ENCODE measurements at places on chromosomes 5 and 9.

DNA sequence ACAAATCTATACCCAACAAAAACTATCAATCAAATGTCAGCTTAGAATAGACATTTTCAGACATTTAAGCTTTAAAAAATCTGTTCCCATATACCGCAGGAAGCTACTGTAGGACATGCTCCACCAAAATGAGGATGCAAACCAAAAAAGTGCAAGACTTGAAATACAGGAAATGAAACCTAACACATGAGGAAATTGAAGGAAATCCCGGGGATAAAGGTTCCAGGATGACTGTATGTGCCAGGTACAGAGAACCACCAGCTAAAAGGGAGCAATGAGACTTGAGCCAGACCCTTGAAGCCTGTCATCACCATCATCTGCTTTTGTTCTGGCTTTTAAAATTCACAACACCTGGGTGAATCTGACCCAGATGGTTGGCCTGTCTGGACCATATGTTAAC lies 21.4 kb downstream of the DIAPH1 start:
- peak; percentile 11 for DNase-seq

DNA sequence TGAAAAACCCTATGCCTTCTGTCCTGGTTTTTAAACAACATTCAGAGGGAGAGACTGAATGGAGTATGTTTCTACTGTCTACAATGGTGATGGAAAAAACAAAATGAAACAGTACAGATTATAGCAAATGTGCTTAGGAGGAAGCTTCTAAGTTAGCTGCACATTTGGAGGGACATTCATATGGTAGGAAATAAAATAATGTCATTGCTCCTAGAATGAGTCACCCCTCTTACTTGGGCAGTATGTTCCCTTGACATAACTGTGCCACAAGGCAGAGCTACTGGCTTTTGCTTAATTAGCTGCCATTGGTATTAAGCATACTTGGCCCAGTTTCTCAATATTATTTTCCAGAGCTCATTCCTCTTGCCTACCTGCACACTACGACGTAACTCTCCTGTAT lies 128.9 kb downstream of the GDNF start:
- no peak for DNase-seq

GRCh38 chr5:119439140-119439631 lies 13.1 kb upstream of the HSD17B4 start:
- DNase-seq, result peak; percentile 53

GRCh38 chr5:75666801-75667200 lies 50.4 kb downstream of the POC5 start:
- no peak for DNase-seq

GRCh38 chr9:98481676-98482075 lies 226.2 kb upstream of the TBC1D2 start:
- no peak for DNase-seq

Measured in OCI-M1 (cell line).